Upper lobe of right lung (tissue), 1 donor: ENCODE measurements at places on chromosomes 13 and 19. TPM values are rescaled to one million over a fixed set of nuclear protein-coding genes. Genes with fewer than 3 reads are reported as not detected.

RPS15 gene
- total RNA-seq = 841 TPM

TRPC4 gene
- total RNA-seq = 1.6 TPM

LILRA6 gene
- 21.4 TPM for total RNA-seq

GJA3 gene
- not detected for total RNA-seq

ZNF560 gene
- total RNA-seq = not detected

KLHL1 gene
- total RNA-seq = not detected

SOX1 gene
- total RNA-seq = not detected

TPTE2 gene
- not detected for total RNA-seq

ZNF473 gene
- 8.4 TPM for total RNA-seq

IGFL1 gene
- total RNA-seq = not detected

SYNGR4 gene
- not detected for total RNA-seq

JOSD2 gene
- total RNA-seq = 34.7 TPM

CYP2S1 gene
- 11.1 TPM for total RNA-seq

DNA sequence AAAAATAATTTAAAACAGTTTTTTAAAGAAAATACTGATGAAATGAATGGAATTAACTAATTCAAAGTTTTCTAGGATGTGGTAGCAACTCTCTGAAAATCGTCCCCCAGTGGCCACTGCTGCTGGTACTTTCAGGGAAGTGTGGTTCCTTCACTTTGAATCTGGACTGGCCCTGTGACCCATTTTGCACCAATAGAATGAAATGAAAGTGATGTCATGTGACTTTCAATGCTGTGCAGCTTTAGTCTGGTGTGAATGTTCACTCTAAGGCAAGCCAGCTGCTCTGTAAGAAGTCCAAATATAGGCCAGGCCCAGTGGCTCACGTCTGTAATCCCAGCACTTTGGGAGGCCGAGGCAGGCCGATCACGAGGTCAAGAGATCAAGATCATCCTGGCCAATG, 26.4 kb upstream of the HNRNPA1L2 start:
- H3K27me3 ChIP-seq = no peaks in the 10 kb centered on the region
- H3K27ac ChIP-seq = no peak overlapping the region
- no peaks in the 10 kb centered on the region for H3K36me3 ChIP-seq

GRCh38 chr13:41325752-41326151, 14.7 kb downstream of the NAA16 start:
- no peak overlapping the region for H3K27ac ChIP-seq
- no peak overlapping the region for H3K4me3 ChIP-seq
- H3K36me3 ChIP-seq = peaks cover 45% of the 10 kb centered on the region
- no peaks in the 10 kb centered on the region for H3K4me1 ChIP-seq
- no peaks in the 10 kb centered on the region for H3K27me3 ChIP-seq

GRCh38 chr13:92821324-92821723, 405.3 kb upstream of the GPC6 start:
- DNase-seq = no peak
- H3K27ac ChIP-seq = no peak overlapping the region
- H3K4me3 ChIP-seq = no peak overlapping the region
- no peaks in the 10 kb centered on the region for H3K27me3 ChIP-seq

DNA sequence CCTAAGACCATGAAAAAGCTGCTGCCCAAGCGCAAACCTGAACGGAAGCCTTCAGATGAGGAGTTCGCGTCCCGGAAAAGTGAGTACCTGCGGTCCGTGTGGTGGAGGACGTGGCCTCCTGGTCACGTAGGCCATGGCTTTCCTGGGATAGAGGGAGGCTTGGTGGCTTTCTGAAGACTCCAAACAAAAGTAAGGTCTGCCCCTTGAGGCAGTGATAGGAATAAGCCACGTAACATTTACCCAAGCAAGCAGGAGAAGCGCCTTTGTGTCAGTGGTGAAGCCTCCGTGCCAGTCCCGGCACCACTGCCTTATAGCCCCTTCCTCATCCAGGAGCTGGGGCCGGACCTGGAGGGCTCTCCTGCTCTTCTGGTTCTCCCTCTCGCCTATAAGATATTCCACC, 34.3 kb upstream of the TEX29 start:
- H3K4me1 ChIP-seq = peaks cover 4% of the 10 kb centered on the region
- H3K4me3 ChIP-seq = no peak overlapping the region
- no peak overlapping the region for H3K27ac ChIP-seq
- H3K36me3 ChIP-seq = peaks cover 98% of the 10 kb centered on the region
- no peak for DNase-seq

- no peak for DNase-seq
- H3K4me3 ChIP-seq = no peak overlapping the region
- no peaks in the 10 kb centered on the region for H3K27me3 ChIP-seq
- no peaks in the 10 kb centered on the region for H3K4me1 ChIP-seq
Observed at GRCh38 chr19:42965176-42965575, 28.2 kb upstream of the PSG7 start.

GRCh38 chr13:29548722-29549121, 46.8 kb downstream of the SLC7A1 start:
- DNase-seq = no peak
- no peaks in the 10 kb centered on the region for H3K36me3 ChIP-seq
- H3K27me3 ChIP-seq = no peaks in the 10 kb centered on the region
- no peak overlapping the region for H3K27ac ChIP-seq
- no peaks in the 10 kb centered on the region for H3K4me1 ChIP-seq

GRCh38 chr19:36001605-36002004, 6.6 kb downstream of the SDHAF1 start:
- no peaks in the 10 kb centered on the region for H3K27me3 ChIP-seq
- peaks cover 6% of the 10 kb centered on the region for H3K4me1 ChIP-seq
- peaks cover 16% of the 10 kb centered on the region for H3K36me3 ChIP-seq

DNA sequence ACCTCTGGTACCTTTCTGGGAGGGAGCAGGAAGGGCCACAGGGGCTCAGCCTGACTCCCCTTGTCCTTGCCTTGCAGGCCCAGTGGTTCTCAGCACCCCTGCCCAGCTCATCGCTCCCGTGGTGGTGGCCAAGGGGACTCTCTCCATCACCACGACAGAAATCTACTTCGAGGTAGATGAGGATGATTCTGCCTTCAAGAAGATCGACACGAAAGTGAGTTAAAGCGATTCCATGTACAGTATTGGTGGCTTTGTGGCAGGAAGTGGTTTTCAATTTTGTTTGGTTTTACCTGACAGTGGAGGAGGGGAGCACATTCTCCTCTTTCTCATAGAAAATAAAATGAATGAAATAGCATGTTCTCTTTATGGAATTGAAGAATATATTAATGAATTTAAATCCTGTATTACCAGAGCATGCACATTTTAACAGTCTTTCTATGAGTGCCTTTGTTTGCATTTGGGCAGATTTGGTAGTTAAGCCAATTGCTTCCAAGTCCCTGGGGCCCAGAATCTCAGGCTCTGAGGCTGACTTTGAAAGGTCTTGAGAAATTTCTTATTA, 4.1 kb downstream of the MAB21L1 start:
- H3K27ac ChIP-seq = no peak overlapping the region
- DNase-seq = no peak
- no peak overlapping the region for H3K4me3 ChIP-seq
- no peaks in the 10 kb centered on the region for H3K36me3 ChIP-seq

DNA sequence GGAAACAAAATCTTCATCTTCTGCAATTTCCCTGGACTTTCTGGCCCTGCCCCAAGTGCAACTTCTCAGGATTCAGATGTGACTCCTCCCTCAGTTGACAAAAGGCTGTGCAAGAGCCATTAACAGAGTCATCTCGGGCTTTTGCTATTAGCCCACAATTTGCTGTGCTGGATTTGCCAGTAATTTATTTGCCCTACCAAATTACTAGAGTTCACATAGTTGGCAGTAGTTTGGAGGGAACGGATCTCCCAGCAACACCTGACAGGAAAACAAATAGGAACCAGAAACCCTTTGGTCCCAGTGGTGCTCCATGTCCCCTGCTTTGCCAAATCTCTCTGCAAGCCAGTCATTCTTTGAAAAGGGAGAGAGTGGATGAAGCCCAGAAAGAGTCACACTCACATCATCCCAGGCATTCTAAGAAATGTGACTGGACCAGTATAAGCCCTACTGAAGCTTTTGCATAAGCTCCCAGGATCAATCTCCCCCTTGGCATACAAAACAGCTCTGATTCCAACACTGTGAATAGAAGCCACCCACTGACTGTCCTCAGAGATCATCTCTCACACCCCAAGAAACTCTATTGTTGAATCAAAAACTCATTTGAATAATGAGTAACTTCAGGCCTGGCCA, 350.1 kb upstream of the NBEA start:
- H3K36me3 ChIP-seq = no peaks in the 10 kb centered on the region
- no peak for DNase-seq
- H3K4me3 ChIP-seq = no peak overlapping the region
- H3K27ac ChIP-seq = no peak overlapping the region
- H3K4me1 ChIP-seq = no peaks in the 10 kb centered on the region
- no peaks in the 10 kb centered on the region for H3K27me3 ChIP-seq

GRCh38 chr13:84399320-84400085, 517.2 kb upstream of the SLITRK1 start:
- H3K4me3 ChIP-seq = no peak overlapping the region
- no peak for DNase-seq
- H3K36me3 ChIP-seq = no peaks in the 10 kb centered on the region
- H3K4me1 ChIP-seq = no peaks in the 10 kb centered on the region

DNA sequence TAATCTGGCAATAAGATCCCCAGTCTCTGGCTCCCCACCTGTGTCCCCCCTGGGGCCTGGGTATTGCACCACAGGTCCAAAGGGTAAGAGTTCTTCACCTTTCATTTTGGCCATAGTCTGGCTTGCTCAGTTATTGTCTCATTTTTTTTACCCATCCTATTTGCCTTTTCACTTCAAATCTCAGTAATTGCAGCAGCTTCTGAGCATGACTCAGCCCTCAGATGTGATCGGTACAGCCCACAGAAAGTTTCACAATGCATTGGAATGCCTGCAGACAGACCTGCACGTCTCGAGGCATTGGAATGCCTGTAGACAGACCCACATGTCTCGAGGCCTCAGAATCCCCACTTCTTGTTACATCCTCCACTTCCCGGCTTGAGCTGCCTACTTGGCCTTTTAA, 173.6 kb downstream of the NUFIP1 start:
- no peak for DNase-seq
- H3K4me3 ChIP-seq = no peak overlapping the region
- no peaks in the 10 kb centered on the region for H3K27me3 ChIP-seq
- H3K4me1 ChIP-seq = peaks cover 17% of the 10 kb centered on the region
- H3K36me3 ChIP-seq = no peaks in the 10 kb centered on the region
- no peak overlapping the region for H3K27ac ChIP-seq

DNA sequence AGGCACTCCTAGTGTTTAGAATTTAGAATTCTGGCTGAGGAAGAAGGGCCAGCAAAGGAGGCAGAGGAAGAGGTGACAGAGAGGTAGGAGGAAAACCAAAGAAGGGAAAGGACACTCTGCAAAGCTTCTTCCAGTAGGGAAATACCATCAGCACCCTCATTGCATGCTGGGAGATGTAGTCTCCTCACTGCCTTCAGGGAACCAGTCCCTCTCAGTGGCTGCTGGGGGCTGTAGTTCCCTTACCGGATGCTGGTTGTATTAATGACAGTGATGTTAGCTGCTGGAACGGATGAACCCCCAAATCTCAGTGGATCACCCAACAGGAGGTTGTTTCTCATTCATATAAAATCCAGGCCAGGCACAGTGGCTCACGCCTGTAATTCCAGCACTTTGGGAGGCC, 10.1 kb downstream of the GRIN2D start:
- no peak overlapping the region for H3K27ac ChIP-seq
- H3K4me3 ChIP-seq = no peak overlapping the region
- H3K27me3 ChIP-seq = peaks cover 4% of the 10 kb centered on the region
- H3K4me1 ChIP-seq = no peaks in the 10 kb centered on the region

- H3K4me1 ChIP-seq = peaks cover 8% of the 10 kb centered on the region
- no peak overlapping the region for H3K4me3 ChIP-seq
- H3K27ac ChIP-seq = no peak overlapping the region
- H3K27me3 ChIP-seq = no peaks in the 10 kb centered on the region
- H3K36me3 ChIP-seq = peaks cover 42% of the 10 kb centered on the region
- DNase-seq = no peak
Observed at GRCh38 chr19:51698296-51698695, 5.2 kb downstream of the SPACA6 start.

- H3K4me3 ChIP-seq = no peak overlapping the region
- no peak for DNase-seq
- no peaks in the 10 kb centered on the region for H3K27me3 ChIP-seq
- peak overlapping the region; percentile 79 for H3K27ac ChIP-seq
- no peaks in the 10 kb centered on the region for H3K36me3 ChIP-seq
Observed at GRCh38 chr19:1063909-1064660, 2.9 kb upstream of the ARHGAP45 start.

- no peak for DNase-seq
- H3K4me3 ChIP-seq = no peak overlapping the region
- H3K27me3 ChIP-seq = no peaks in the 10 kb centered on the region
Observed at GRCh38 chr13:84413016-84413415, 530.7 kb upstream of the SLITRK1 start.

DNA sequence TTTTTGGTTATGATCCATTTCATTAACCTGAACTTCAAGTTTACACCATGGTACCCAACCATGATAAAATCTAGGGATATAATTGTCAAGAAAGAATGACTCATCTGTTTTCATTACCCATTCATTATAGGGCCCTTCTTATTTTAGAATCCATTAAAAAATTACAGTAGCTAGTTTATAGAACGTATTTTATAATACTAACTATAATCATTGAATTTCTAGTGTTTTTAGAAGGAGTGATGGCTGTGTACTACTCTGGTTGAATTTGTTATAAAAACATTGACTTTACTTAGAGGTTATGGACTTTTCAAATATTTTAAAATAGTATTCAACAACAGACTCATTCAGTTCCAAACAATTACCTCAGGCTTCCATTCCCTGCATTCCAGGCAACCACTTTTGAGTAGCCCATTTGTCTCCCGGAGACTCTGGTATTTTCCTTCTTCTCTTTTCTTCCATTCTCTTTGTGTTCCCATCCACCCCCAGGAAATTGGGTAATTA, 71.9 kb upstream of the KLF12 start:
- no peaks in the 10 kb centered on the region for H3K4me1 ChIP-seq
- H3K4me3 ChIP-seq = no peak overlapping the region

GRCh38 chr13:32340914-32341313, 25.6 kb downstream of the BRCA2 start:
- H3K27me3 ChIP-seq = no peaks in the 10 kb centered on the region
- H3K4me1 ChIP-seq = no peaks in the 10 kb centered on the region
- H3K27ac ChIP-seq = no peak overlapping the region
- H3K36me3 ChIP-seq = no peaks in the 10 kb centered on the region
- no peak overlapping the region for H3K4me3 ChIP-seq

- no peaks in the 10 kb centered on the region for H3K36me3 ChIP-seq
- peaks cover 5% of the 10 kb centered on the region for H3K4me1 ChIP-seq
- DNase-seq = peak; percentile 79
- H3K27me3 ChIP-seq = peaks cover 14% of the 10 kb centered on the region
- peak overlapping the region; percentile 79 for H3K27ac ChIP-seq
Observed at GRCh38 chr19:58346961-58347929, 6.0 kb downstream of the A1BG start.

- peaks cover 8% of the 10 kb centered on the region for H3K4me1 ChIP-seq
- H3K4me3 ChIP-seq = no peak overlapping the region
- no peaks in the 10 kb centered on the region for H3K36me3 ChIP-seq
- no peaks in the 10 kb centered on the region for H3K27me3 ChIP-seq
- no peak for DNase-seq
Observed at GRCh38 chr13:43304945-43305344, 281.6 kb downstream of the DNAJC15 start.
